ENCODE measurements at places on chromosomes 12 and 14.

DNA sequence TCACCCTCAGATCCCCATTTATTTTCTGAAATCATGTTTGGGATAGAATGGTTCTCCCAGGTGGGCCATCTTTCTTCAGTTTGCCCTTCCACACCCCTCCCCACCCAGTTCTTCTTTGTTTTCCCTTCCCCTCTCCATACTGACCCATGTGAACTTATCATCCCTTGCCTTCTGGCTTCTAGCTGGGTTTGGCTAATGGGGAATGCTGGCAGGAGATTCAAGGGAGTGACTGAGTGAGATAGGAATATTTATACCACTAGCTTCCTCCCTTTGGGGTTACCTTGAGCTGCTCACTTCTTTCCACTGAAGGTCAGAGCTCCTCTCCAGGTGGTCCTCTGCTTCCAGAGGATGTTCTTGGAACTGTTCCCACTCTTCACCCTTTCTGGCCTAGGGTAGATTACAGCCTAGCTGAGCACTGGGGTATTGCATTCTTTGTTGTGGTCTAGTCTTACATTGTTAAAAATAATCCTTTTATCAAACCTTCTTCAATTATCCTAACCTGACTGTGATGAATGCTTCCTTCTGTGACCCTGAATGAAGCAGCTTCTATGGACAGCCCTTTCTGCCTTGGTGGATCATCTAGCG lies 88.3 kb upstream of the ATP2B1 start:
- DNase-seq: no peak

- no peak for DNase-seq
Measured at GRCh38 chr14:35285168-35286002, 6.8 kb upstream of the PSMA6 start.

GRCh38 chr14:90375934-90376333 lies 20.9 kb upstream of the CALM1 start:
- DNase-seq: peak; percentile 43

DNA sequence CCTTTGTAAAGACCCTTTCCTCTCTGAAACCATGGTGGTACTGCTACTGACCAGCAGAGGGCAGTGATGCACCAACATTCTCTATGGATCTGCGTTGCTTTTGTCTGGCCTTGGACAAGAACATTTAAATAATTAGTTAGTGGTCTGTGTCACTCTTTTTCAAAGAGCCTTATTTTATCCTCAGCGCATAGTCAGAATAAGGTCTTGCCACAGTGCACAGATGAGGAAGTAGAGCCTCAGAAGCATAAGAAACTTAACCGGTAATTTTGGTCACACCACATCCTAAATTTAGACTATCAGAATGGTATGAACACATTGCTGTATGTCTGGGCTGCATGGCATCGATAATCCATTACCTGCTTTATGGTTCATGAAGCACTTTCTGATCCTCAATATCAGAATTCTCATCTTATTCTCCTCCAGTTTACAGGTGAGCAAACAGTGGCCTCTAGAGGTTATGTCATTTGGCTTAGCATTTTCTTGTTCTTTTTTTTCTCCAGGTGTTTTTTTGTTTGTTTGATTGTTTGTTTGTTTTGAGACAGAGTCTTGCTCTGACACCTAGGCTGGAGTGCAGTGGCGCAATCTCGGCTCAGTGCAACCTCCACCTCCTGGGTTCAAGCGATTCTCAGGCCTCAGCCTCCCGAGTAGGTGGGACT lies 23.7 kb upstream of the IFT81 start:
- DNase-seq: peak; percentile 66

- DNase-seq: no peak
Measured at GRCh38 chr12:104686196-104686595, 229.4 kb downstream of the CHST11 start.

DNA sequence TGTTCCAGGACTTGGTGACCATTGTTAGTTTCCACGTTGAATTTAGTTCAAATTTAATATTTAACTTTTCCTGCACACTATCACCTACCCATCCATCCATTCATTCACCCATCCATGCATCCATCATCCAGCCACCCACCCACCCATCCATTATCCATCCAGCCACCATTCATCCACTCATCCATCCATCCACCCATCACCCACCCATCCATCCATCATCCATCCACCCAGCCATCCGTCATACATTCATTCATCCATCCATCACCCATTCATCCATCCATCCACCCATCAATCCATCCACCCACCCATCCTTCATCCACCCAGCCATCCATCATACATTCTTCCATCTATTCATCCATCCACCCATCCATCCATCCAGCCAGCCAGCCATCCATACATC lies 21.8 kb downstream of the NOC4L start:
- DNase-seq: no peak

- DNase-seq: no peak
Measured at GRCh38 chr14:74616507-74616906, 4.5 kb upstream of the LTBP2 start.

GRCh38 chr12:41034686-41035085 lies 153.4 kb upstream of the PDZRN4 start:
- no peak for DNase-seq

DNA sequence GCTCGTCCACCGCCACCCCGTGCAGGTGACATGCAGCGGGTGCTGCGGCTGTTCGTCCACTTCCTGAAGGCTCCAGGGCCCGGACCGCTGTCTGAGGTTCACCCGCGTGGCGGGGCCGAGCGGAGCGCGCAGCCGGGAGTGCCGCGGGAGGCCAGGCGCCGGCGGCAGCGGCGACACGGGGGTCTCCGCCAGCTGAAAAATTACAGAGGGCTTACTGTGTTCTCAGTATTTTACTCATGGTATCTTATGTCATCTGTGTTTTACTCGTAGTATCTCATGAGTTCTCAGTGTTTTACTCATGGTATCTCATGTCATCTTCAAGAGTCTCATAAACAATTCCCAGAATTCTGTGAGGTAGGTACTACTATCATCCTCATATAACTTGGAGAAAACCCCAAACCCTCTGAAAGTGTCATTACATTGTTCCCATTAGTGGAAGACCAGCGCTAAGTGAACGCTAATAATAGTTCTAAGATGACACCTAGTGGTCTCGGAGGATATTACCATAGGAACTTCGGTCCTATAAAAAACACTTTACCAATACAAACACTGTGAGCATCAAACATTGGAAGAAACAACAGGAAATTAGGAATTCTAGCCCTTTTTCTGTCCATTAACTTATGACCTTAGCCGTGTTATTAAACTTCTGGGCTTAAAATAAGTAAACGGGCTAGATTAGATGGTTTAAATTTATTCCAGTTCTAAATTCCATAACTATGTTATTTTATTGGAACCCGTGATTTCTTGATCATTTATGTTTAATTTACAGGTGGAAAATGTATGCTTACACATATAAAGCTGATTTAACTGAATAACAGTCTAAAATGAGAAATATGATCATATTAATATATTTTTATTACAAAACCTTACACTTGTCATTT lies 32.4 kb downstream of the AK7 start:
- peak; percentile 14 for DNase-seq

DNA sequence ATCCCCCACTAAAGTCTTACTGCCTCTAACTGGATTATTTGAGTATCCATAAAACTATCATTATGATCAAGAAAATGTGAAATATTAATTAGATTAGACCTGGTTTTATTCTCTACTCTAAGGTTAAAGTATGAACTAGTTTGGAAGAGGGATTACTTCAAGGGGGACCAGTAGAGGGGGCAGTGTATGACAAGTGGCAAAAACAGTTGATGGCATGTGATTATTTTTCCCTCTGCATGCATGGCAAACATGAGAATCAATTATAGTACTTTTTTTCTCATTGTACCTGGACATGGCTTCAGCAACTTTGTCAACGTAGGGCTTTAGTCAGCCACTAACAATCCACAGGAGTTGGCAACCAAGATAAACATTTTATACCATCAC lies 145.0 kb upstream of the SLC38A2 start:
- DNase-seq: no peak

- no peak for DNase-seq
Measured at GRCh38 chr14:75960231-75960630, 21.6 kb downstream of the TGFB3 start.

- no peak for DNase-seq
Measured at GRCh38 chr14:59241121-59241520, 52.7 kb downstream of the DAAM1 start.

- DNase-seq: no peak
Measured at GRCh38 chr12:124868252-124869058, 4.8 kb upstream of the SCARB1 start.

- peak; percentile 31 for DNase-seq
Measured at GRCh38 chr14:91573894-91574837, 64.1 kb upstream of the PPP4R3A start.

DNA sequence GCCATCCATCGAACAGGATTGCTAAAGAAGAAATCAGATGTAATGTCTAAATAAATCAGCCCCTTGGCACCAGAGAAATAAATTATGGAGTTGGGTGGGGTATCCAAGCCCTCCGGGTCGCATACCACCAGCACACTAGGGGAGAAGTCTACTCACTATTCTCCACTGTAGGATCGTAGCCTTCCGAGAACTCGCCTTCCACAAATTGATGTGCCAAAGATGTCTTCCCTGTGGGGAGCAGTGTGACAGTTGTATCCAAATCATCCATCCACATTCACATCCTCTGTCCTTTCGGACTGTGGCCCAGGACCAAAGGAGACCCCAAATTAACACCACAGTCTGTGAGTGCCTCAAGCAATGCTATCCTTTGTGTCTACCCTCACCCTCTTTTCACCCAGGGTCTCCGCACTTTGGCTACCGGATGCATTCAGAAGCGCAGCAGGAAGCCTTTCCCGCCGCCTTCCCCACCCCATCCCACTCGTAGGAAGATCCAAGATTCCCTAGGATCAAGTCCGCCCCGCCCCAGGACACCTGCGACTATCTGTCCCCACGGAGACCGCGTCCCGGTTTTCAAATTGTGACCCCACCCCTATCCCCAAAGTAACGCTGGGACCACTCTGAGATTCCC lies 786 bp downstream of the RHEBL1 start:
- DNase-seq: no peak

Measured in NCI-H1417 treated with DMSO at 0.1 percent for 48 hours (cell line).